Right cardiac atrium (tissue), 5 donors: ENCODE measurements at places on chromosomes 16 and 17. TPM values are rescaled to one million over a fixed set of nuclear protein-coding genes. Genes with fewer than 3 reads are reported as not detected.

DNA sequence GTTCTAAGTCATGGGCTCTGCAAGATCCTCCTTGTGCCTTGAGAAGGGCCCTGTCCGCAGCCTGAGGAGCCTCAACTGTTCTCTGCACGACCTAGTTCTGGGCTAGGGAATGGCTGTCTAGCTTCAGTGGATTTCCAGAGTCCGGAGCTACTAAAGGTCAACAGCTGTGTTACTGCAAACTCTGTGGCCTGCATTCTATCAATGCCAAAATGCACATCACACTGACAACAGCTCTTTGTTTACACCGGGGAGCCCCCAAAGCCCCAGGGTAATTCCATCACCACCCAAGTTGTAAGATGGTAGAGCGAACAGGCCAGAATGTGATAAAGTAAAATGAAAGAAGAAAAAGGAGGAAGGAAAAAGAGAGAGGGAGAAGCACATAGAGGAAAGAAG is 610.2 kb downstream of the MAF start:
- DNase-seq = no peak

DNA sequence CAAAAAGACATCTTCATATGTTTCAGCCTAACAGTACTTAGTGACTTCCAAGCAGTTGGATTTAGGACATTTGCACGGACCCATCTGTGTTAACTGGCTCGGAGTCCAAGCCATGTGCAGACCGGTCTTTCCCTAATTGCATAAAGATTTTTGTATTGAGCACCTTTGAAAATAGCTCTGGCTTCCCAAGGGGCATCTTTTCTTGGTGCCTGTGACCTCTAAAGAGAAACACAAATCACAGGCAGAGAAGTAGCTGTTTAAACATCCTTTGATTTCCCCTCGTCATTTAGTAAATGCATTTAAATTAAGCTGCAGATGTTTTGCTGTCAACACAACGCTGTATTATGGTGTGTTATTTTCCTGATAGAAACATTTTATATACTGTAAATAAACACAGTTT is 288.2 kb upstream of the SALL1 start:
- no peak for DNase-seq

GRCh38 chr16:83100679-83101078 is 473.9 kb downstream of the CDH13 start:
- DNase-seq = no peak

OR2C1 gene
- not detected for total RNA-seq

MYH11 gene
- 128 TPM for total RNA-seq
